ENCODE measurements at places on chromosomes 16 and 17. TPM values are rescaled to one million over a fixed set of nuclear protein-coding genes. Genes with fewer than 3 reads are reported as not detected.
A peak's percentile ranks its signal among the peaks of the same experiment; 100 is the strongest.

DNA sequence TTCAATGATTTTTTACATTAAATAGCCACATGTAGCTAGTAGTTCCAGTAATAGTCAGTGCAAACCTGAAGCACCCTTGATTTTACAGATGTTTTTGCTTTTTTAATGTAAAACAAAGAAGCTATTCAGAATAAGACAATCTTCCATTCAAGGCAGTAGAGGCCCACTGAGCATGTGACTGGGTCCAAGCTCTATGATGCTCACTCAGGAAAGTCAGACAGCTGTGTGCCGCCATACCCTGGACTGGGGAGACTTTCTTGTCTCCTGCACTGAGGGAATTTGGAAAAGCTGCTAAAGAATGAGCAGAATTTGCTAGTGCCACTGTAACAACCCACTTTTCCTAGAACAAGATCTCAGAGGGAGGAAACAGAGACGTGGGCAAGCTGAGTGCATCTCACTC is 11.5 kb downstream of the CENPN start:
- no peak for DNase-seq

- no peak for DNase-seq
Observed at GRCh38 chr17:59428916-59429485, 97.5 kb downstream of the YPEL2 start.

GRCh38 chr17:11898526-11899235 is 98.6 kb downstream of the ZNF18 start:
- no peak for DNase-seq

FN3K gene
- 0.68 TPM for total RNA-seq

DNA sequence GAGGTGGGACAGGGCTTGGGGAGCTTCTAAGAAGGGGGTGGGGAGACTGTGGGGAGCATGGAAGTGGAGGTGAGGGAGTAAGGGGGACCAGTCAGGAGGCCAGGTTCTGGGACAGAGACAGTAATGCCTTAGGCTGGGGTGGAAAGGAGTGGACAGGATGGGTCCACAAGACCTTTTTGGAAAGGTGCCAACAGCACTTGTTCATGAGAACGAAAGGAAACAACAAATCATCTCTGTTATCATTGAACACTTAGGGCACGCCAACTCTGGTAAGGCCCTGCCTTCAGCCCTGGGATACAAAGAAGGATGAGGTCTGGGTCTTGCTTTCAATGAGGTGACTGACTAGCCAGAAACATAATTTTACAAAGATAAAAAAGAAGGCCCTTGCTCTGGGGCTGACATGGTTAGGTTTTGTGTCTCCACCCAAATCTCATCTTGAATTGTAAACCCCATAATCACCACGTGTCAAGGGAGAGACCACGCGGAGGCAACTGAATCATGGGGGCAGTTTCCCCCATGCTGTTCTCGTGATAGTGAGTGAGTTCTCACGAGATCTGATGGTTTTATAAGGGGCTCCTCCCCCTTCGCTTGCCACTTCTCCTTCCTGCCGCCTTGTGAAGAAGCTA is 113.8 kb downstream of the SLC39A11 start:
- no peak for DNase-seq

- DNase-seq = peak; percentile 76
Observed at GRCh38 chr17:43020789-43021740, 1.1 kb downstream of the VAT1 start.

GRCh38 chr16:5207001-5207523 is 109.5 kb upstream of the EEF2KMT start:
- DNase-seq = no peak

DNA sequence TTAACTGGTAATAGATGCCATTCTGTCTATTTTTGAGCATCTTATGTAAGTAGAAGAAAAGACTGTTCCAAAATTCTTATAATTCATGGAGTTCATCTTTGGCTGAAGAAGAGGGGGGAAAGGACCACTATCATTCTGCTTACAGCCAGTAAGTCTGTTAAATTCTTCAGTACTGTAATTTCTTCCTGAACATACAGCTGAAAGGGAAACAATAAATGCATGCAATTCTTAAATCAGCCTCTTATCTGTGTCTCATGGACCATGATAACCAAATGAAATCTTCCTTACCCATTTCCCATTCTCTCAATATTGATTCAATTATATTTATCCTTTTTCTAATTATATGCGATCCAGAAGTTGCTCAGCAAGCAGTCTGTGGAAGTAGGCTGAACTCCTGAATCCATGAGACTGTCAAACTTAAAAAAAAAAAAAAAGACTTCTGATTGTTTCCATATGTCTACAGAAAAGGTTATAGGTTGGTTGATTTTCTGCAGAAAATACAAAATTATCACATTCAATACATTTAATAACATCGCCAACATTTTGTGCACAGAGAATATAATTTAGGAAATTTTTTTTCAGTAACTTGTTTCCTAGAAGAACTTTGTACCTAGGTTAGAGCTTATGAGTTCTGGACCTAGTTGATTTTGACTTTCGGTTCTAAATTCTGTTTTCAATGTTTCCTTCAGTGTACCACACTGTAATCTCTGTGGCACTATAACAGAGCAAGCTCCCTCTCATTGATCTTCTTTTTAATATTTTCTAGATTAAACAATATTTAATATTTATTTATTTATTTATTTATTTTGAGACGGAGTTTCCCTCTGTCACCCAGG is 1.2 kb upstream of the ABCA9 start:
- no peak for DNase-seq

SLC5A11 gene
- not detected for total RNA-seq

JUP gene
- total RNA-seq = 37.2 TPM

GRCh38 chr16:180101-180675 is at the start of gene HBQ1:
TSS of gene HBQ1 (plus strand) at chr16:180459. CDS start at chr16:180487, 28 bp downstream.
- DNase-seq = no peak

DNA sequence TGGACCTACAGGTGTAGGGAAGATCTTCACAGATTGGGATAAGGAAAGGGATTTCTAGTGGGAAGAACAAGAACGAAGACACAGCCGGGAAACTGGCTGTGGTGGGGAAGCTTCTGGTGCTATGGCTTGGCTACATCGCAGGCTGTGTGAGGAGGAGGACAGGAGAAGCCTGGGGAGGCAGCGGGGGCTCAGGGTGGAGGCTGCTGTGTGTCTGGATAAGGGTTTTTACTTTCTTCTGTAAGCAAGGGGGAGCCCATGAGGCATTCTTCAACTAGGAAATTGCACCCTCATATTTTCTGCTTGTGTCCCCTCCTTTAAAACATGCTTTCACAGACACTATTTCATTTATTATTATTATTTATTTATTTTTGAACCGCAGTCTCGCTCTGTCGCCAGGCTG is 2.9 kb upstream of the RHBDF2 start:
- no peak for DNase-seq
